Testis (tissue), 5 donors: ENCODE measurements at places on chromosomes 16 and 17. TPM values are rescaled to one million over a fixed set of nuclear protein-coding genes. Genes with fewer than 3 reads are reported as not detected.

MYH2 gene
- polyA plus RNA-seq = 3.3 TPM

CCL8 gene
- 5.0 TPM for polyA plus RNA-seq

KRTAP1-5 gene
- polyA plus RNA-seq = not detected

CPHXL2 gene
- not detected for polyA plus RNA-seq

VTN gene
- polyA plus RNA-seq = 6.5 TPM

ZG16 gene
- polyA plus RNA-seq = not detected

SMARCE1 gene
- 86.4 TPM for polyA plus RNA-seq

TP53TG3 gene
- polyA plus RNA-seq = 13.5 TPM

KRTAP9-8 gene
- not detected for polyA plus RNA-seq

SLC9A5 gene
- polyA plus RNA-seq = 4.8 TPM

CNTD1 gene
- 114 TPM for polyA plus RNA-seq

LAT gene
- 8.4 TPM for polyA plus RNA-seq

COX4I1 gene
- polyA plus RNA-seq = 467 TPM

P2RX1 gene
- 2.5 TPM for polyA plus RNA-seq

SLC2A4 gene
- 4.7 TPM for polyA plus RNA-seq

- DNase-seq = peak; percentile 35
These were observed at the start of gene PMFBP1 for GRCh38 chr16:72172105-72173034. TSS of gene PMFBP1 (minus strand) at chr16:72172155. CDS start at chr16:72171208, 947 bp downstream.

- no peak for DNase-seq
These were observed 14.4 kb downstream of the SLC38A7 start for GRCh38 chr16:58670177-58670576.

DNA sequence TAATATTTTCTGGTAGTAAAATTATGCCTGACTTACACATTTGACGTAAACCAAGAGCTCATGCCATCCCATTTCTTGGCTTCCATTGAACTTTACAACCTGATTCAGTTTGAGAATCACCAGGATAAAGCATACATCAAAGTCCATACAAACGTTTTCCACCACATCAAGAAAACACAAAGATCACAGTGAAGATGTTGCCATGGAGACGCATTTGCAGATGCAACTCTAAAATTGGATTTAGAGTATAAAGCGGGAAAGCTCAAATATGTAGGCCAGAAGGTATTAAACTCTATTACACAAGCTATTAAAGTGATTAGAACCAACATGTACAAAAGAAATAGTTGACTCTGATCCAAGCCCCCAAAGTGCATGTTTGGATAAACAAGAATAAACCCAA lies 10.4 kb downstream of the C16orf46 start:
- DNase-seq = no peak

- no peak for DNase-seq
These were observed 240.9 kb downstream of the KIF2B start for GRCh38 chr17:54063639-54064038.

- no peak for DNase-seq
These were observed 3.3 kb downstream of the ZNF652 start for GRCh38 chr17:49358641-49359247.

- DNase-seq = peak; percentile 81
These were observed 12.1 kb downstream of the CFDP1 start for GRCh38 chr16:75420987-75421819.

GRCh38 chr16:76484020-76484419 lies 206.8 kb downstream of the CNTNAP4 start:
- DNase-seq = no peak

GRCh38 chr17:80443916-80444643 lies 29.1 kb downstream of the ENDOV start:
- DNase-seq = no peak

- DNase-seq = peak; percentile 54
These were observed 15.2 kb upstream of the FLCN start for GRCh38 chr17:17252149-17252661.

- no peak for DNase-seq
These were observed 2.9 kb upstream of the NAGS start for GRCh38 chr17:44001461-44001920.

DNA sequence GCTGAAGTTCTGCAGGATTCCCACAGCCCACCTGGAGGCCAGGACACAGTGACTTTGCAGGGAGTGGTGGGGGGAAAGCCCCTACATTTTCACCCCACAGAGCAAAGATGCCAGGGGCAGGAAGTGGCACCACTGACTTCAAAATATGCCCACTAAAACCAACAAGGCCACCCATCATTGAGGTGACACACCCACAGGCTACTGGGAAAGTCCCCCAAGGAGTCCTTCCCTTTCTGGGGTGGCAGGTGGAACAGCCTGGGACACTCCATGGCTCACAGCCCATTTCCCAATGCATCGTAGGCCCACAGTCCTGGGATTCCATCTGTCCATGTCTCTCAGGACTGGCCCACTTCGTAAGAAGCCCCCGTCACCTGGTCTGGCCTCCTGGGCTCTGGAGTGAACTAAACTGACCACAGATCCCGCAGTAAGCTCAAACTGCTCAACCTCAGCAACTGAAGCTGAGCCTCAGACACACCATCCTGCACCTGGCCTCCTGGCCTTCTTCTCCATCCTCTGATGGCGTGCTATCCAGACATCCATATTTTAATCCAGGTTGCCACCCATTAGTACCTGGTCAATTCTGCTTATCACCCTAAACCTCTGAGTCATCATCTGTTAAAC lies 7.5 kb upstream of the CCL1 start:
- DNase-seq = no peak

- DNase-seq = no peak
These were observed 37.7 kb downstream of the GINS2 start for GRCh38 chr16:85650844-85651628.

DNA sequence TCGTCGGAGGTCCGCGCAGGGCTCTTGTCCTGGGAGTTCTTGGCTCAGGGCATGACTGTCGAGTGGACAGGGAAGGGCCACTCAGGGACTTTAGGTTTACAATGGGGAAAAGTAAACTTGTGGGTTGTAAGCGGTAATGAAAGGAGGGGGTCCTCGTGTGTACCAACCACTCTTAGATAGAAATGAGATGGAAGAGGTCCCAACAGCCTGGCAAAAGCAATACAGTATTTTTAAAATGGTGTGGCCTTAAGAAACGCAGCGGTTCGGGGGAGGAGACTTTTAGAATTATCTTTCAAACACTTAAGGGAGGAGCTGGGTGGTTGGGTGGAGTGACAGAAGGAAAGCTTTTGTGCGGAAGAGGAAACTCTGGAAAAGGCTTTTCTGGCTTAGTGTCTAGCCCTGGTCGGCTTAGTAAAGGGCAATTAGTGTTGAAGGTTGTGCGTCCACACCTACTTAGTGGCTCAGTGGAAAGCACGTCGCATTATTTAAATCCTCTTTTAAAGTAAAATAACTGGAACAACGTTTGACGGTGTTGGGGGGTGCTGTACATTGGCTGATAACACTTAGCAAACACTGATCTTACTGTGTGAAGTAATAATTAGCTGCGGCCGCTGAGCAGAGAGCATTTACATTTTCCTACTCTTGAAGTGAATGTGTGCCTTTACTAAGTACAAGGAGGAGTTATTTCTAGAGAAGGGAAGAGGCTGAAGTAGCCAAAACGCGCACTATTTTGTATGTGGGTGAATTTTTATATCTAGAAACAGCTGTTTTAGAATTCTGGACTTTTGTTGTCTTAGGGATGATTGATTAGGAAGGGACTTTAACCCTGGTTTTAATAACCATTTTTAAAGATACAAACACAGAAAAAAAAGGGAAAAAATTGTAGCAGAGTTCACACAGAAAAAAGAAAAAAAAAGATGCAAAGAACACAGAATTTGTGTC lies 1.0 kb downstream of the WSB1 start:
- DNase-seq = peak; percentile 91

DNA sequence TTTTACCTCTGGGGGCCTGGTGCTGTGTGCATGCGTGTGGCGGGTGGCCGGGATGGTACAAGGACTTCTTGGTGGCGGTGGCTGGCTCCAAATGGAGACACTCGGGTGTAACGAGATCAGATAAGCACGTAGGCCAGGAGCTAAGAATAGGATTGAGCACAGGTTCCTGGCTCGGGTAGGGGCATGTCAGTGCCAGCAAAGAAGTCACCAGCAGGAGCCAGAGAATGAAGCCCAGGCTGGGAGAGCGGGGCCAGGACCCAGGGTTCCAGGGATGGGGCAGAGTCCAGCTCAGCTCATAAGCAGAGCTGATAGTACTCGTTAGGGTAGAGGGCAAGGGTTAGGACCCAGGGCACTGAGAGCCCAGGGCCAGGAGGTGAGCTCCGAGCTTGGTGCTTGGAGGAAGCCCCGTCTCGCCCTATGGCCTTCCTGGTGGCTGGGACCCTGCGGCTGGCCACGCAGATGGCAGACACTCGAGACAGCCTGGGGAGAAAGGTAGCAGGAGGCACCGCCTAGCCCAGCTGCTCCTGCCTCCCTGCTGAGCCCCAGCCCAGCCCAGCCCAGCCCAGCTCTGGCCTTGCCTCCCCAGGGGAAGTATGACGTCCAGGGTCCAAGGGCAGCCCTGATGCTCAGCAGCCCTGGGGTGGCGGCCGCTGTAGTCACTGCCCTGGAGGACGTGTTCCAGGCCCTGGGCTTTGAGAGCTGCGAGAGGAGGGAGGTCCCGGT lies 8.9 kb downstream of the ZNF213 start:
- no peak for DNase-seq

DNA sequence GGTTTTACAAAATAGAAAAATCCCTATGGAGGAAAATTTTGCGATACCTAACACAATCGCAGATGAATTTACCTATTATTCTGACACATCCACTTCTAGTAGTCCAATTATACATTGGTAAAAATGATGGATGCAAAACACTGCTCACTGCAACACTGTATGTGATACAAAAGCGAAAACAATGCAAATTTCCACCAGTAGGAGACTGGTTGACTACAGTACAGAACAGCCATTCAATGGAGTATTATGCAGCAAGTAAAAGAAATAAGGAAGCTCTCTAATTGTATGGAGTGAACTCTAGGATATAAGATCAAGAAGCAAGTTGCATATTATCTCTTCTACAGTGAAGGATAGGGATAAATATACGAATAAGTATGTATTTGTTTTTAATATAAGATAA lies 48.5 kb downstream of the SETD6 start:
- DNase-seq = no peak

GRCh38 chr17:81890447-81891302 lies 711 bp downstream of the ALYREF start:
- DNase-seq = no peak

DNA sequence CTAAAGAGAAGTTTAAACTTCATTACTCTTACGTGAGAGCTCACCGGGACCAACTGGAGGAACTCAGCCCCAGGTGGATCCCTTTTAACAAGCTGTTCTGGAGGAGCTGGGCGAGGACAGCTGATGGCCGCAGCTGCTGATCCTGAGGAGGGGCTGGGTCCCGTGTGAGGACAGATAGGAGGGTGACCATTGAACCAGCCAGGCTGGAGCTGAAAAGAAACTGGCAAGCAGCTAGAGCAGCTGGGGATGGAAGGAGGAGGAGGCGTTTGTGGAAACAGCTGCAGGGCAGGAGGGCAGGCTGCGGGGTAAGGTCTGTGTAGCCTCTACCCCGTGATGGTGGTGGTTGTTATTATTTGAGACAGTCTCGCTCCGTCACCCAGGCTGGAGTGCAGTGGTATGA lies 119.5 kb downstream of the AATF start:
- DNase-seq = no peak

DNA sequence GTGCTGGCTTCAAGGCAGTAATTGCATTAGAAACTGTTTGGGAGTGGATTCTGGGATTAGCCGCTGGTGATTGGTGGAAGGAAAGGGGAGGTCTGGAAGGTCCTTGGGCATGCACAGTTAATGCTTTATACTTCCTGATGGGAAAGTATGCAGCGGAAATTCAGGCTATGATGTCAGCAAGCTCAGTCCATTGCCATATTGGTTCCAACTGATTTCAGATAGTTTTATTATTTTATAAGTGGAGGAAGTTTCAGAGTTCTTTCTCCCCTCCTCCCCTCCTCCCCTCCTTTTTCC lies 8.1 kb upstream of the CMTR2 start:
- DNase-seq = no peak

GRCh38 chr16:2022723-2023091 lies 3.1 kb downstream of the NPW start:
- peak; percentile 61 for DNase-seq

- DNase-seq = peak; percentile 52
These were observed 24.2 kb downstream of the FAM117A start for GRCh38 chr17:49739641-49740271.

GRCh38 chr16:67514382-67514828 lies 14.2 kb upstream of the RIPOR1 start:
- DNase-seq = peak; percentile 94

- DNase-seq = peak; percentile 72
These were observed 558 bp downstream of the B3GNT9 start for GRCh38 chr16:67150047-67150832.

DNA sequence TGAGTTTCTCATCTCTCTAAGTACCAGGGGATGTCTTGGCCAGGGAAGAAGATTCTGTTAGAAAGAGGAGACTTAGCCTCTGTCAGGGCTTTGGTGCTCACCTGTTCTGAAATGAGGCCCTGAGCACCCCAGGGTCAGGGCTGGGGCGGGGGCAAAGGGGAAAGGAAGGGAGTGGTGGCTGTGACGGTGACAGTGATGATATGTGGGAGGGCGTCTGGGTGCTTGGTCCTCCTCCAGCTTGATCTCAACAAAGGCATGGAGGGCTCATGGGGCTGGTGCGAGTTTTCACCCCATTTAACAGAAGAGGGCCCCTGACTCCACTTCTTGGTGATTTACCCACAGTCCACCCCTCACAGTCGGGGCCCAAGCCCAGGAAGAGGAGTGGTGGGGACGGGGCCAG lies 15.1 kb downstream of the SOX8 start:
- no peak for DNase-seq

DNA sequence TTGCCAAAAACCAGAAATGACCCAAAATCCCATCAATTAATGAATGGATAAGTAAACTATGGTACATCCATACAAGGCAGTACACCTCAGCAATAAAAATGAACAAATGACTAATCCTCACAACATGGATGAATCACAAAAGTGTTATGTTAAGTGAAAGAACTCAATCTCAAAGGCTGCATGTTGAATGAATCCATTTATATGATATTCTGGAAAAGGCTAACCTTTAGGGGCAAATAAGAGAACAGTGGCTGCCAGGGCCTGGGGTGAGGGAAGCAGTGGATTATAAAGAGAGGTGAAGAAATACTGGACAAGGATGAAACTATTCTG lies 46.1 kb upstream of the MSI2 start:
- no peak for DNase-seq

DNA sequence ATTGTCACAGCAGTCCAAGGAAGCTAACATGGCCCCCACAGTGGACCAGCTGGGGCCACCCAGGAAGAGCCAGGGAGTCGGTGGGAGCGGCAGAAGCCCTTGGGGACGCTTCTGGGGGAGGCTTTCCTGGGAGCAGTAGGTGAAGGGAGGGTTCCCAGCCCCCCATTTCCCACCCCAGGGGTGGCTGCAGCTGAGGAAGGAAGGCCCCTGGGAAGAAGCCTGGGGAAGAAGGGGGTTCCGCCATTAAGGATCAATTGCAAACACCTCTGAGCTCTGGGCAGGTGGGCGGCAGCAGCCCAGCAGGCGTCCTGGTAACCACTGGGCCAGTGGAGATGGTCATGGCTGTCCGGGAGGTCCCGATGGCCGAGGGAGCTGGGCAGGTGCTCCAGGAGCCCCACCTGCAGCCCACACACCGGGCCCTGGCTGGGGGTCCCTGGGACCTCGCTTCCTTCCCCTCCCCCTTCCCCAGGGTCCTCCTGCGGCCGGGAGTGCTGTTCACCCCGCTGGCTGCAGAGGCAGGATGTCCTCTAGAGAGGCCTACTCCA lies 592 bp upstream of the PERCC1 start:
- DNase-seq = no peak
